H54 (cell line): ENCODE measurements at places on chromosomes 6 and 20.

DNA sequence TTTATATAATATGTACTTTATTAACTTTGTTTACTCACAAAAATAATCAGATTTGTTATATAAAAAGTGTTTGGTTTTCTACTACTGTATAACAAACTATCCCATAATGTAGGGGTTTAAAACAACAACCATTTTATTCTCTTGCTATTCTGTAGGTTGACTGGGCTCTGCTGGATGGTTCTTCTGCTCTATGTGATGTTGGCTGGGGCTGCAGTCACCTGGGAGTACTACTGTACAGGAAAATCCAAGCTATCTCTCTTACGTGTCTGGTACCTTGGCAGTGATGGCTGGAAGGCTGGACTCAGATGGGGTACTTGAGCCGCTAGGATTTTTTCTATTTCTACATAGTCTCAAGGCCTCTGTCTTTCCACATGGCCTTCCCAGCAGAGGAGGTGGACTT lies 44.0 kb upstream of the UBR2 start:
- no peak for DNase-seq

- no peak for DNase-seq
Measured at GRCh38 chr6:25027221-25027916, 91.6 kb upstream of the RIPOR2 start.

DNA sequence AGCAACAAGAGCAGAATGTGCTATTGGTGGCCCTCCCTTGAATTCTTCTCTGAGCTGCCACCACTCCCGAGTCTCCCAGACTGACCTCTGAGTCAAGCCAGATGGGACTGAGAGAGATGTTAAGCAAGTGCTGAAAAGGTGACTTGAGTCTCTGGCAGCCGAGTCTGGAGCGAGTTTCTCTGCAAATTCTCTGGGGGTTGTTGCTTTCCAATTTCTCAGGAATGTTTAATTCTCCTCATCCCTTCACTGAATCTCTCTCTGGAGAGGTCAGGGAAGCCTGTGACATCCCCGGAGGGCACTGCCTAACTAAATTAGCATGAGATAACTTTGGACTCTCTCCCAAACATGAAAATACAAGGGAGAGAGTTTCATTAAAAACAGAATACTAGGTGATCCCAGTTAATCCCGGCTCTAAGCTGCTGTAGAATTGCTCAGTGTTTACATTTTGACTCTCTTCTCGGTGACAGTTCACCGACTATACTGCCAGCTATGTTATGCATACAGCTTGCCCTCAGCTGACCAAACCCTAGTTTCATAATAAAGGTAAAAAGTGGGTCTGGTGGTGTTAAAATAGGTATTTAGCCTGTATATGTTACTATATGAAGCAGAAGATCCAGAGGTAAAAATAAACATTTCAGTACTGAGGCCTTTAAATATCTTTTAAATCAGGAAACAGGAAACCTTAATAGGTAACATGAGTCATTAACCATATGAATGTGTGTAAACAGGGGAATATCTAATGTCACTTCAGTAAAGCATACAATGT lies 157.9 kb downstream of the FOXC1 start:
- no peak for DNase-seq

DNA sequence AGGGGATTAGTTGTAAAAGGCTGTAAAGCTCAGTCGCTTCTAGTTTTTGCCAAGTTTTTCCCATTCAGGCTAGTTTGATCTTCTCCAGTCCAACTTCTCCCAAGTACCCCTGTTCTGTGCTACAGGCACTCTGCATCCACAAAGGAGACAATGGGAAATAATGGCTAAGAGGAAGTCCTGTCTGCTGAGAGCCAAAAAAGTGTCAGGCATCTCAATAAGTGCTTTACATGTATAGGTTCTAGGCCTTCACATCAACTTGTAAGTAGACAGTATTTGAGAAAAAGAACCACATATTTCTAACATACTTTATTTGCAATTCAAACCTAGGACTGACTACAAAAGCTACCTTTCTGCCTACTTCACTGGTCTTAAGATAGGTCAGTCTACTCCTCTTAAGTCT lies 4.9 kb downstream of the HTR1B start:
- DNase-seq, result no peak

- DNase-seq, result no peak
Measured at GRCh38 chr20:36604952-36605398, 604 bp upstream of the RAB5IF start.
